ENCODE measurements at places on chromosomes 16 and 17.

GRCh38 chr16:77090062-77090461, 100.9 kb upstream of the MON1B start:
- no peak for DNase-seq

- DNase-seq = no peak
These were observed 259.9 kb upstream of the IRX3 start for GRCh38 chr16:54546521-54546920.

GRCh38 chr16:57676553-57677085, 8.5 kb downstream of the ADGRG3 start:
- DNase-seq = no peak

GRCh38 chr16:12767897-12768296, 35.8 kb downstream of the CPPED1 start:
- peak; percentile 92 for DNase-seq

- no peak for DNase-seq
These were observed 1373.3 kb upstream of the GOT2 start for GRCh38 chr16:60107437-60107836.

- peak; percentile 5 for DNase-seq
These were observed 1.1 kb upstream of the AKTIP start for GRCh38 chr16:53503991-53504663.

- DNase-seq = no peak
These were observed 201.3 kb downstream of the XYLT1 start for GRCh38 chr16:17269439-17269838.

GRCh38 chr16:85590506-85590832, 22.7 kb upstream of the GSE1 start:
- DNase-seq = no peak

DNA sequence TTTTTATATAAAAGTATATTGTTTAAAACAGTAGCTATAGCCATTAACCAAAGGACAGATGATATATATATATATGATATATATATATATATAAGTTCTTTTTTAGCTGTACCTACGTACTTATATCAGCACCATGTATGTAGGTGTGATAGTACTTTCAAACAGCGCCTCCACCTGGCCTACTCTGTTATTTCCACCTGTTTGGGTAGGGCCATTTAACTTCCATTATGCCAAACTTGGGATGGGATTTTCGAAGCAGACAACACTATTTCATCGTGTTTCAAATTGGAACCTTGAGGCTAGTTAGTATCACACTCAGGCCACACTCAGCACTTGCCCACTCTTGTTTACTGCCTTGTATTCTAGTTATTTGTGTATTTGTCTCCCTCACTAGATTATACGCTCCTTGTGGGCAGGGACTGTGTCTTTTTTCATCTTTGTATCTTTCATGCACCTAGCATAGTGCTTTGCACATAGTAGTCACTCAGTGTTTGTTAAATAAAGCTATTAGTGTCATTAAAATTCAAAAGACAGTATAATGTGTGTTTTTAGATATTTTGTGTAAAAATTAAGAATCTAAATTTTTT, 11.8 kb upstream of the CLTC start:
- DNase-seq = peak; percentile 58

DNA sequence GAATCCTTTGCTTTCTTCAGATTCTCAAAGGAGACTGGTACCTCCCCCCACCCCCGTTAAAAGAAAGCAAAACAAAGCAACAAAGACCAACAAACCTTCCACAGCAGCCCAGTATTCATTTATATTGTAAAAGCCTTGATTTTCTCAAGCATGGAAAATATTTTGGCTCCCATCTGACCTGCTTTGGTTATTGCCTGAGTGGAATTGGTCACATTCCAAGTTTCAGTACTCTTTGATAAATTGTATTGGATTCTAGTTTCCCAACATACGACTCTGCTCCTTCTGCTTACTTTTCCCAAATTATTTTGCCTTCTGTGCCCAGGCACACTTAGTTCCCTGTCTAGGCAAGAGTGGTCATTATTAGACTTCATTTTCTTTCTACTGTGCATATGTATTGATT, 1.3 kb downstream of the ABCC11 start:
- no peak for DNase-seq

GRCh38 chr17:51630101-51630671, 369.8 kb downstream of the UTP18 start:
- DNase-seq = no peak

GRCh38 chr16:16908077-16908476, 529.1 kb downstream of the NPIPA7 start:
- DNase-seq = no peak

- no peak for DNase-seq
These were observed 18.3 kb upstream of the MLKL start for GRCh38 chr16:74718741-74719610.

DNA sequence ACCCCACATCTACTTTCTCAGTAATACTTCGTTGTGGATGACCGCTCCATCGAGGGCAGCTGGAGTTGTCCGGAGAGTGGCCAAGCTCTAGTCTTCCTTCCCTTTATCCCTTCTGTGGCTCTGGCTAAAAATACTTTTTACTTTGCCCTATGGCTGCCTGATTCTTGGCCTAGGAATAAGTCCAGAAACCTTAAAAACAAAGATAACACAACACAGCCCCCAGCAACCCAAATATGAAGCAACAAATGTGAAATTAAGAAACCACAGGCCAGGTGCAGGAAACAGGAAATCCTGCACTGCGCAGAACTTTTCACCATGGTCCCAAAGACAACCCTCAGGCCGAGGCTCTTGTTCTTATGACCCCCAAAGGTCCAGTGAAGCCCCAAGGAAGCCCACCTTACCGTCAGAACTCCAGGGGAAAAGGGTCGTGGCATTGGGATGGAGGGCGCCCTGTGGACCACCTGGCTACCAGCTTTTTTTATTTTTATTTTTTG, 26.0 kb downstream of the TK2 start:
- peak; percentile 20 for DNase-seq

DNA sequence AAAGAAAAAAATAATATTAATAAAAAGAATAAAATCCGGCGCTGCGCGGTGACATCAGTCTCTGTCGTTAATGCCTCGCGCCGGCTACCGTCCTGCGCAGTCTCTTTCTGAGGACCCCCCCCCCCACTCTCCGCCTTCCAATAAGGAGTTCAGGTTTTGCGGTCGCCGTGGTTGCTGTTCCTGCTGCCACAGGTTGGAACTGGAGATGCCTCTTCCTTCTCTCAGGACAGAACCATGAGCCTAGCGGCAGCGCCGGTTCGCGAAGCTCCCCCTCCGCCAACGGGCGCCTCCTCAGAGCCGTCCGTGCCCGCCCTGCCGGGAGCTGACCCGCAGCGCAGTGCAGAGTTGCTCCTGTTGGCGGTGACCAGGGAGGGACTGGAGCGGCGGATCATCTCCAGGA, 2093.4 kb downstream of the TP53TG3F start:
- no peak for DNase-seq

- DNase-seq = no peak
These were observed 67.1 kb downstream of the IL21R start for GRCh38 chr16:27468941-27469531.
